ENCODE measurements at places on chromosomes 7 and 10.

- no peak for DNase-seq
Measured at GRCh38 chr10:117139581-117140524, 1.8 kb upstream of the VAX1 start.

- no peak for DNase-seq
Measured at GRCh38 chr7:41217306-41217705, 485.6 kb downstream of the INHBA start.

DNA sequence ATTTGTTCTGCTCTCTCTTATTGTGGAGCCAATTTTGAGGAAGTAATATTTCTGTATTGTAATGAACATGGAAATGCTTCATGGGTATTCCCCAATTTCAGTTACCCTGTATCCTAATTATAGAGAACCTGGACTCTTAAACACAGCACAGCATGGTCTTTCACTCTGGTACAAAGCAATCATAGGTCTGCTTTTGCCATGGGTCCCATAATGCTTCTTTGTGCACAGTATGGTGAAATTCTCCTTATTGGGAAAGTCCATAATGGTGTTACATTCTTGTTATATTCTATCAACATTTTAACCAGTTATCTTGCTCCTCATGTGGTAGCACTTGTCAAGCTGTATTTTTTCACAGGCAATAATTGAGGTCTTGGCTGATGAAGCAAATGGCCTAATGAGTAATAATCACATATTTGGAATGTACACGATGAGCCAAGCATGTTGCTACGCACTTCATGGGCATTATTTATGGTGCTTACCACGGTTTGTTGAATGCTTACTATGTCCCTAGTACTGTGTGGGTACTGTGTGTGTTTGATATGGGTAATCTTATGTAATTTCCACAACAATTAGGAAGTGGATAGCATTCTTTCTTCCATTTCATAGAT lies 42.9 kb downstream of the PRKG1 start:
- no peak for DNase-seq

- no peak for DNase-seq
Measured at GRCh38 chr7:91293840-91294239, 29.6 kb downstream of the FZD1 start.
